Activated CD4-positive, alpha-beta T cell treated with anti-CD3 and anti-CD28 coated beads, Interleukin-2, amount 50 U/mL, for 1 hour (primary cell): ENCODE measurements at places on chromosomes 1 and 21.

- DNase-seq: no peak
Measured at GRCh38 chr1:78779831-78780230, 130.2 kb downstream of the IFI44 start.

DNA sequence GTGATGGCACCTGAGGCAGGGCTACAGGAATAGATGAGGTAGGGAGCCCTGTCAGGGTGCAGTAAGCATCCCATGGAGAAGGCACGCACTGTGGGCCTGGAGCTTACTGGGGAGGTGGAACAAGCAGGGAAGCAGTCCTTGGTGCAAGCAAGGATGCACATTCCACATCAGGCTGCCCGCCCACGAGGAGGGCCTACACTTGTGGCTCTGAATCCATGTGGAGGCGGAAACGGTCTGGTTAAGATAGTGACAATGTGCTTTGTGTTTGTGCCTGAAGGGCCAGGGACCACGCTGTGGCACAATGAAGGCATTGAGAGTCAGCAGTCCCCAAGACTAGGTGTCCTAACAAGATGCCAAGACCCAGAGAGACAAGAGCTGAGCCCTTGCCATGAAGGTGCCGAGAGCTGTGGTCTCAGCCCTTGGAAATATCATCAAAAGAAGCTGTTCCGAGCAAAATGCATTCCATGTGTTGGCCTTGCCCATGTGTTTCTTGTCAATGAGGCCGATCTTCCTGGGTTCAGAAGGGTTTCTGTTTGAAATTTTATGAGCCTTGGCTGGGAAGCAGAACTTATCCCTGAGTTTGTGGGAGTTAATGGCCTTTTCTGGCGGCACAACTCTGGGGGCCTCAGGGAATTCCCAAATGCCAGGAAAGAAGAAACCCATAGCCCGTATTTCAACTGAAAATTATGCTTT lies 111.9 kb downstream of the NGF start:
- DNase-seq: no peak

GRCh38 chr1:33456502-33456886 lies 16.0 kb upstream of the ZSCAN20 start:
- DNase-seq: no peak

DNA sequence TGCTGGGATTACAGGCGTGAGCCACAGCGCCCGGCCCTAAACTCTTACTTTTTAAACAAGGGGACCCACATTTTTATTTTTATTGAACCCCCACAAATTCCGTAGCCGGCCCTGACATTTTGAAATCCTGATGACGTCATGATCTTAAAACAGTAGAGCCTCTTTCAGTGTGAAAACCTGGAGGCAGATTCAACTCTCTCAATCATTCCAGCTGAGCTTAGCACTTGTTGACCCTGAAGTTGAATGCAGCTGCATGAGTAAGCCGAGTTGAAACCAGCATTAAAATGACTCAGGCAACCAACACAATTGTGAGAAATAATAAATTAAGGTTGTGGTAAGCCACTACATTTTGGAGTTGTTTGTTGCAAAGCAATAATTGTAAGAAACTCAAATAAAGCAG lies 93.9 kb upstream of the ADGRL4 start:
- DNase-seq: no peak

- DNase-seq: no peak
Measured at GRCh38 chr1:40745176-40745575, 38.4 kb upstream of the KCNQ4 start.

GRCh38 chr1:64765826-64766225 lies 21.0 kb downstream of the RAVER2 start:
- DNase-seq: no peak

DNA sequence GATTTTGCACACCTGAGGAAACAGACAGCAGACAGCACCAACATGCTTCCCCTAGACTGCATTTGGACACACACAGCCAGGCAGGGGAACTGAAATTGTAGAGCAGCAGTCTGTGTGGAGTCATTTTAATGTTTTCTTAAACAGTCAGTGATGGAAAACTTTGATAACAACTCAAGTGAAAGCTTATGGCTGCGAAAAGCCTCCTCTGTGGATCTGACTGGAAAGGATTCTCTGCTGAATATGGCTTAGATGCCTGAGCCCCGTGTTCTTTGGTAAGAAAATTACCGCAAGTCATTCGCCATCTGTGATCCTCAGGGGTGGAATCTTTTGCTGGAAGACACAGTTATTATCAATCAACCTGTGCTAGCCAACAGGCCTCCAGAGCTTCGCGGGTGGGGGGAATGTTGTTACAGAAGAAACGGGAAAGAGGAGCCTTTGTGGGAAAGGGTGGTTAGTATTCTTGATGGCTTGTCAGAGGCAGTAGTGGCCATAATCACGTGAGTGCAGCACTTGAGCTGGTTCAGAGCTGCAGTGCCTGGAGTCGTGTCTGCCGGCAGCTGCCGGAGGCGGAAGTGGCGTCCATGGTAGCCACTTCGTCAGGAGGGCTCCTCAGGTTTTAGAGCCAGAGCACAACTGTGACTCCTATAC lies 204.7 kb downstream of the ST6GALNAC3 start:
- DNase-seq: no peak

DNA sequence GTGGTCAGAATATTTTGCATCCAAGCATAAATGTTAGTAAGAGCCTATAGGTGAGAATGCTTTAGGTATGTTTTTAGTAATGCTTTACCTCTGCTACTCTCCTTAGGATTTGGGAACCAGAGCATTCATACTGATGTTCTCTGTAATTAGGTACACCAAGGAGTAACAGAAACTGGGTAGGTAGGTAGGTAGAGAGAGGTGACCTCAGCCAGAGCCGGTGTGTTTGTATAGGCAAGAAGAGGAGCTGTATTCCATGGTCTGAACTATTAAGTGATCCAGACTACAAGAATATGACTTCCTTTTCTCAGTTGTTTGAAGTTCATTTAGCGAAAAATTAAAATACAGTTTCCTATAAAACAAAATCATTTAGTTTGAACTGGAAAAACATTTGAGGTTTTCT lies 108.5 kb downstream of the SDCCAG8 start:
- no peak for DNase-seq

GRCh38 chr1:54564312-54565112 lies 16.5 kb downstream of the ACOT11 start:
- DNase-seq: no peak

- no peak for DNase-seq
Measured at GRCh38 chr21:45286671-45287437, 841 bp downstream of the POFUT2 start.

DNA sequence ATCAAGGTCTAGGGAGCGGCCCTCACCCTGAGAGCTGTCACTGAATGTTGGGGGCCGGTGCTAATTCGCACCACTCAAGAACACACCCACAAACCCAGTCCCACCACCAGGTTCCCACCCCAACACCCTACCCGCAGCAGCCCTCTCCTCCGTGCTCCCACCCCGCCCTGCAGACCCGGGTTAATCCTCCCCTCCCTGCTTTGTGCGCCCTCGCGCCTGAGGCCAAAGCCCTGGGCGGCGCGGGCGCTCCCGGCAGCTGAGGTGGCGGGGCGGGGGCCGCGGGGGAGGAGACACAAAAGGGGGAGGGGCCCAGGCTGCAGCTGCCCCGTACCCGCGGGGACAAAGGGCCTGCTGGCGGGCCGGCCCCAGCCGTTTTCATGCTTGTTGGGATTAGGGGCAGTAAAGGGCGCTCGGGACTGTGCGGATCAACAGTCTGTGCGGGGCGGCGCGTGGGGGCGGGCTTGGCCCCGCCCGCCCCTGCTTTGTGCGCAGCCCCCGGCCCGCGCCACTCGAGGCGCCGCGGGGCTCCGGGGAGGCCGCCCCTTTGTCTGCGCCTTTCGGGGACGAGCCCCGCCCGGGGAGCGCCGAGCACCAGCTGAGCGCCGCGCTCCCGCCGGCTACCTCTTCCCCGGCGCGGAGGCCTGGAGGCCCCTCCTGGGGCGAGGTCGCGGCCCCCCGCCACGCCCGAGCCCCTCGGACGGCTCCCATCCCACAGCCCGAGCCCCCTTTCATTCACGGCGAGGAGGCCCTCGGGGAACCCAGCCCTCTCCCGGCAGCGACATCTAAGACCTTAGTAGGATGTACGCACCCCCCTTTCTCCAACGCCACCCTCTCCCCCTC lies 10.9 kb downstream of the C1orf216 start:
- DNase-seq: peak; percentile 9

GRCh38 chr1:232648316-232648715 lies 18.4 kb upstream of the SIPA1L2 start:
- no peak for DNase-seq

DNA sequence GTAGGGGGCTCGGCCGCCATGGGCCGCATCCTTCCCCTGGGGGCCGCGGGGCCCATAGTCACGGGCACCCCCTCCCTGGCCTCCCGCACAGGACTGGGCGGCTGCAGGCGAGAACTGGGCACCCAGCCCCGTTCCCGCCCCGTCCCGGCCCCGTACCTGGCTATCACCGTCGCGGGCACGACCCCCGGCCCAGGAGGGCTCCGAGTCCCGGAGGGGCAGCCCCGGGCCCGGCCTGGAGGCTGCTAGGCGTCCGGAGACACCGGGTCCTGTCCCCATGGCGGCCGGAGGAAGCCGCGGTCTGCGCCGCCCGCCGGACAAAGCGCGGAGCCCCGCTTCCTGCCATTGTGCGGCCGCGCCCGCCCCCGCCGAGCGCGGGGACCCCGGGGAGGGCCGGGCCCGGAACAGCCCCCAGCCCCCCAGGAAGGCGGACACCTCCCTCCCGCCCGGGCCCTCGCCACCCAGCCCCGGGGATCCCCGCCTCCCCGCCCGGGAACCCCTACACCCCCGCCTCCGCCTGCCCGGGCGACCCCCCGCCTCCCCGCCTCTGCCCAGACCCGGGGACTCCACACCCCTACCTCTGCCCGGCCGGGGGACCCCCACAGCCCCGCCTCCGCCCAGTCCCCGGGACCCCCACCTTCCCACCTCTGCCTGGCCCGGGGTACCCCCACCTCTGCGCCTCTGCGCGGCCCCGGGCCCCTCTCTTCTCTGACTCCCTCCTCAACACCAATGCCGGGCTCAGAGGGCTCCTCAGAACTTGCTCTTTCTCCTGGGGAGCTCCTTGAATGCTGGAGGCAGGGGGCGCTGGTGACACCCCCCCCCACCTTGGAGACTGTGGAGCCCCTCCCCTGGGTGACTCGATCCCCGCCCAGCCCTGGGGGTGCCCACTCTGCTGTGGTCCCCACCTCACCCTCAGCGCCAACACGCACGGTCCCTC lies 6.0 kb downstream of the PLEKHG5 start:
- no peak for DNase-seq

- DNase-seq: no peak
Measured at GRCh38 chr1:211118407-211119102, 15.4 kb downstream of the KCNH1 start.

DNA sequence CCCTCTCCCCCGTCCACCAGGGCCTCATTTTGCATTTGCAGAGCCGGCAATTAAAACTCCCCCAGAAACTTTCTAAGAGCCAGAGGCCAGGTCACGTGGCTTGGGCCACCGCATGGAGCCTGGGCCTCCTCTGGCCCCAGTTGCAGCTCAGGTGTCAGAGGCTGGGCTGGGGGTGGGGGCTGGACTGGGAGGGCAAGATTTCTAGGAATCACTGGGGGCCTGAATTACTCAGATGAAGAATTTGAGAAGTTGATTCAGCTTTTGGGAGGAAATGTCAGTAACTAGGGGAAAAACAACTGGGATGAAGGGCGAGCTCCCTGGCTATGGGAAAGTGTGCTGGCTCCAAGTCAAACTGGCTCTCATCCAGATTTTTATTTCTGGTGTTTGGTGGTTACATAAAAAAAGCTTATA lies 151.0 kb downstream of the CDC7 start:
- no peak for DNase-seq

DNA sequence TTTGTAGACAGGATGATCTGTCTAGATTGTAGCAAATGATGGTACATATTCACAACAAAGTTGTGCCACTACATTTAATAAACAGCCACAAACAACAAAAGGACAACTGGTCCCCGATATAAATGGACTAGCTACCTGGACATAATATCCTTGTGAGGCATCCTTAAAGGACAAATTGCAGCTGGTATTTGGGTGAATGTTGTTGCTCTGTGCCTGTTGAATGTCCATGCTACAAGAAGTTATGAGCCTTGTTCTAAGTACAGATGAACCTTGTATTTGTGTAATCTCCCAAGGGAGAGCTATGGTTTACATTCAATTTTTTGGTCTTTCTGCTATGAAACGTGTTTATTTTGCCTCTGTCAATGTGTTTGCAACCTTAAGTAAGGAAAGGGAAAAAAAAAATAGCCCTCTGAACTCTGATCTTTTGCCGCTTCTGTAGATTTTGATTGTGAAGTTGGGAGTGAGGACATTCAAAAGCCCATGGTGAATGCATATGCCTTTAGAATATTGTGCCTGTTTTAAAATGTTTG lies 26.5 kb downstream of the SFT2D2 start:
- no peak for DNase-seq

DNA sequence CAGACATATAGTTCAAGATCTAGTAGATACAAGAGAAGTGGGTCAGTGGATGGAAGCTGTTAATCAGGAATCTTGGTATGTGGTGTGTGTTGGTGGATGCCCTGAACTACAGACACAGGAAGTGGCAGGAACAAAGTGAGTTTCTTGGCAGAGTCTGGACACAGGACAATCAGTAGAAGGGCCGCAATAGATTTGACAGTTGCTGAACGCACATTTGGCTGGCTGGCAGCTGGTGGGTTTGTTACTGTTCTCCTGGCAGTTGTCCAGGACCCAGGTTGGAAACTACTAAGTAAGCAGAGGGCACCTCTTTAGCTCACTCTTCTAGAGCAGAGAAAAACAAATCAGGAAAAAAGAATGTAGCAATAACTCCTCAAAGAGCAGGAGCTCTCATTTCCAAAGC lies 13.2 kb downstream of the KRTAP26-1 start:
- DNase-seq: no peak

GRCh38 chr1:145912128-145912641 lies 2.3 kb upstream of the ITGA10 start:
- DNase-seq: no peak

- no peak for DNase-seq
Measured at GRCh38 chr1:64041371-64042131, 161.9 kb upstream of the UBE2U start.

GRCh38 chr1:36911561-36912364 lies 122.6 kb downstream of the GRIK3 start:
- DNase-seq: no peak

- no peak for DNase-seq
Measured at GRCh38 chr1:20625176-20626097, 7.8 kb upstream of the PINK1 start.

DNA sequence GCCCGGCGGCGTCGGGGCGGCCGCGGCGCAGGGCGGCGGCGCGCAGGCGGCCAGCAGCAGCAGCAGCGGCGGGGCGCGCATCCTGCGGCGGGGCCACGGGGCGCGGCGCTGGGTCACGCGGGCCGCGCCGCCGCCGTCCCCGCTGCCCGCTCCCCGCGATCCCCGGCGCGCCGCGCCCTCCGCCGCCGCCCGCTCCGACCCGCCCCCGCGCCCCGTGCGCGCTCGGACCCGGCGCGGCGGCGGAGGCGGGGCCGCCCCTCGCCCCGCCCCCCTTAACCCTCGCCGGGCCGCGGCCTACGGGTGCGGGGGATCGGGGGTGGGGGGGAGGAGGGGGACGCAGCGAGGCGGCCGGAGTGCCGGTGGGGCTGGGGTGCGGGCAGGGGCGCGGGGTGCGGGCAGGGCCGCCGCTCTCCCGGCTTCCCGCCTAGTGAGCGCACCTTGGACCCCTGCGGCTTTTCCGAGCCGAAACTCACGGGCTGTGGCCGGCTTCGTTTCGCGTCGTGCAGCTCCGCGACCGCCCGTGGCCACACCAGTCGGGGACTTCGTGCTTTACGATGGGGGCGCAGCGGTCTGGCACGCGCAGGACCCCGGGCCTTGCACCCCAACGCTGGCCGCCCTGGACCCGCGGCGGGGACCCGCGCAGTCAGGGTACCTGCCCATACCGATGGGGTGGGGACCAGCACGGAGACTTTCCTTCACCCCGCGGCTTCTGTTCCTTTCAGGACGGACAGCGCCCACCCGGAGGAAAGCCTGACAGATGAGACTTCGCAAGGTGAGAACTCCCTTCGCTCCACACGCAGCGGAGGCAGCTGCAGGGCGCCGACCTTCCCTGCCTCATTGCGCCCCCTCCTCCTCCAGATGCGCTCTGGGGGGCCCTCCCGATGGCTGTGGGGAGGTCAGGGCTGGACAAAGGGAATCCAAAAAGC lies at the start of gene FNDC10:
Gene FNDC10, minus strand, starts transcription at position 201 of the 926 bp plus-strand sequence. Its CDS starts 120 bp downstream, at position 81.
- DNase-seq: no peak
